ENCODE measurements at places on chromosomes 11 and 22.

- DNase-seq, result no peak
Measured at GRCh38 chr11:32705309-32706033, 89.0 kb downstream of the CCDC73 start.

- no peak for DNase-seq
Measured at GRCh38 chr11:1946812-1947484, at the start of gene MRPL23. Gene MRPL23, plus strand, starts transcription at chr11:1947332. Its CDS starts 31 bp downstream, at chr11:1947363.

DNA sequence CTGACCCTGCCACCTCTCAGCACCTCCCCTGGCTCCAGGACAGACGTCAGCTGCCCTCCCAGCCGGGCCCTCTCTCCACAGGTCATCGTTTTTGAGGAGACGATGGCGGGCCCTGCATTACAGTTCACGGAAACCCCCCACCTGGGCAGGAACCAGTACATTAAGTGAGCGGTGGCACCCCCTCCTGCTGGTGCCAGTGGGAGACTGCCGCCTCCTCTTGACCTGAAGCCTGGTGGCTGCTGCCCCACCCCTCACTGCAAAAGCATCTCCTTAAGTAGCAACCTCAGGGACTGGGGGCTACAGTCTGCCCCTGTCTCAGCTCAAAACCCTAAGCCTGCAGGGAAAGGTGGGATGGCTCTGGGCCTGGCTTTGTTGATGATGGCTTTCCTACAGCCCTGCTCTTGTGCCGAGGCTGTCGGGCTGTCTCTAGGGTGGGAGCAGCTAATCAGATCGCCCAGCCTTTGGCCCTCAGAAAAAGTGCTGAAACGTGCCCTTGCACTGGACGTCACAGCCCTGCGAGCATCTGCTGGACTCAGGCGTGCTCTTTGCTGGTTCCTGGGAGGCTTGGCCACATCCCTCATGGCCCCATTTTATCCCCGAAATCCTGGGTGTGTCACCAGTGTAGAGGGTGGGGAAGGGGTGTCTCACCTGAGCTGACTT, 37.0 kb downstream of the B3GAT1 start:
- no peak for DNase-seq

DNA sequence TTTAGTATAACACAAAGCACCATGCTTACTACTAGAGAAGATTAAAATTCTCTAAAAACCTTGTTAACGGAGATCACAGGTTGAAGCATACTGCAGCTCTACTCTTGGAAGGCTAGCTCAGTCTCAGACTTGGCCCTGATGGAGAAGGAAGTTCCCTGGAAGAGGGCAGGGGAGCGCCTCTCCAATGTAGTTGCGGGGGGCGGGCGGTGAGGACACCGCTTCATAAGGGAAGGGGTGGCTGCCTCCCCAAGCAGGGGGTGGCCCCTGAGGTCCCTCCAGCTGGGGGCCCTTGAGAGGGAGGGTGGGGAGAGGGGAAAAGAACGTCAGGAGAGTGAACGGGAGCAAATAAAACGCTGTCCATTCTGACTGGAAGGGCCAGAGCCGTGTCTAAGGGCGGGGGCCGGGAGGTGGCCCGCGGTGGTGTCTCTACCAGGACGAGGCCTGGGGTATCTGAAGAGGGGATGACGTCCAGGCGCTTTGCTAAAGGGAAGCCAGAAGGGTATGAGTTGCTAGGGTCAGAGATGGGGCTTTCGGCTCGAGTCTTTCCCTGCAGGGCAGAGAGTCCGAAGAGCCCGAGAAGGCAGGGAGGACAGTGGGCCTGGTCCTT, 553 bp upstream of the USP47 start:
- DNase-seq, result no peak

GRCh38 chr11:29353833-29354232, 663.0 kb downstream of the KCNA4 start:
- DNase-seq, result no peak

GRCh38 chr11:57460758-57461749, 726 bp downstream of the RTN4RL2 start:
- no peak for DNase-seq

DNA sequence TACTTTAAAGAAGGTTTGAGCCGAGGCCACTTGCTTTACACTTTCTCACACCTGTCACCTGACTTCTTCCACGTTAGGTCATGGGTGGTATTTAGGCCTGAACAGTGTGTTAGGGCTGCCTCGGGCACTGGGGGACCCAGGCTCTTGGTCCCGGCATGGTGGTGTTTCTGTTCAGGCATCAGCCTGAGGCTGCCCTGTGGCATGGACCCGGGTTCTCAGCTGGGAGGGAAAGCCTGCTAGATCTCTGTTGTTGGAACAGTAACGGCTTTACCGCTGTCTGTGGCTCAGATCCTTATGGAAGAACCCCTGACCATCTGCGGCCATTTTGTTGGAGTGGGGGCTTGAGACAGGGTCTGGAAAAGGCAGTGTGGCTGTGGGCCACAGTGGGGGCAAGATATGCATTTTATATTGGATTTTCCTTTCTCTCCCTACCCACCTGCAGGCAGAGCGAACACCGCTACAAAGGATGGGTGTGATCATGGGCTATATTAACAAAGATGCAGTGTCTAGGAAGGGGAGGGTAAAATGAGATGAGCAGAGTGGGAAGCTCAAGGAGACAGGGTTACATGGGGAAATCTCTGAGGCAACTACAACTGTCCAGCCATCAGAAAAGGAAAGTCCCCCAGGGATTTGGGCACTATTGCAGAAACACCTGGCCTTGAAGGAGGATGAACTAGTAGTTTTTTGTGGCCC, 1.6 kb upstream of the KCNJ11 start:
- no peak for DNase-seq

DNA sequence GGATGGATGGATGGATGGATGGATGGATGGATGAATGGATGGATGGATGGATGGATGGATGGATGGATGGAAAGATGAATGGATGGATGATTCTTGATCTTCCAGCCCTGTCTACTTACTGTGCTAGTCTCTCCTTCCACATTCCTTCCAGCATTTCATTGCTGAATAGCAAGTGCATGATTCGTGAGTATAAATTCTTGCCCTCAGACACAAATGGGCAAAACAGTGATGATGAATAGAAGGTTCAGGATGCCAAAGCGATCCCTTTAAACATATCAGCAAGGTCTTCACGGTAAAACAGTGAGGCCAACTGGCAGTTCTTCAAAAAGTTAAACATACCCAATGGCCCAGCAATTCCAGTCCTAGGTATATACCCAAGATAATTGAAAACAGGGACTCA, 400.2 kb downstream of the MN1 start:
- DNase-seq, result no peak

- DNase-seq, result no peak
Measured at GRCh38 chr11:47946682-47947559, 33.4 kb upstream of the PTPRJ start.

DNA sequence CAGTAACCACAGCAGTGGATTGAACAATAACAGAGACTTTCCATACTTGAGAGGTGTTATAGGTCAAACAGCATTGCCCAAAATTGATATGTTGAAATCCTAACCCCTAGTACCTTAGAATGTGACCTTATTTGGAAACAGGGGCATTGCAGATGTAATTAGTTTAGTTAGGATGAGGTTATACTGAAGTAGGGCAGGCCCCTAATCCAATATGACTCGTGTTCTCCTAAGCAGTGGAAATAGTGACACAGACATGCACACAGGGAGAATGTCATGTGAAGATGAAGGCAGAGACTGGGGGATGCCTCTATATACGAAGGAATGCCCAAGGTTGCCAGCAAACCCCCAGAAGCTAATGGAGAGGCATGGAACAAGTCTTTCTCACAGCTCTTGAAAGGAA, 270.5 kb downstream of the TENM4 start:
- no peak for DNase-seq

- DNase-seq, result no peak
Measured at GRCh38 chr22:19554834-19555404, 30.7 kb upstream of the CLDN5 start.

- no peak for DNase-seq
Measured at GRCh38 chr22:45583504-45583903, 80.8 kb downstream of the FBLN1 start.

- no peak for DNase-seq
Measured at GRCh38 chr22:23485490-23485889, 94.6 kb downstream of the IGLL1 start.

DNA sequence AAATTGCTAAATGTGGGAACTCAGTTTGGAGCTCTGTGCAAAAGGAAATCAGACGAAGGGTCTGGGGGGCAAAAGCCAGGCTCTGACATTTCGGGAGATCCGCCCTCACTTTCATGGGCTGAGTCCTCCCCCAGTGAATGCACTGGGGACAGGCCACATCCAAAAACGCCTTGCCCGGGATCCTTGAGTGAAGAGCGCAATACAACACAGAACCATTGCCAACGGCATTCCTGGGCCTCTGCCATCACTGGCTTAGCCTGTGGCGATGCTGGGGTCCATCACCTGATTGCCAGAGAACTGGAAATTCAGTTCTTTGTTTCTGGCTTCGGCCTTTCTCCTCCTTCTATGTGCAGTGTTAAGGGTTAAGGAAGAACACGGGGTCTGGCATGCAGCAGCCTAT, 297.9 kb downstream of the SHANK2 start:
- DNase-seq, result no peak

- DNase-seq, result no peak
Measured at GRCh38 chr11:73055655-73056354, 86.3 kb downstream of the FCHSD2 start.

DNA sequence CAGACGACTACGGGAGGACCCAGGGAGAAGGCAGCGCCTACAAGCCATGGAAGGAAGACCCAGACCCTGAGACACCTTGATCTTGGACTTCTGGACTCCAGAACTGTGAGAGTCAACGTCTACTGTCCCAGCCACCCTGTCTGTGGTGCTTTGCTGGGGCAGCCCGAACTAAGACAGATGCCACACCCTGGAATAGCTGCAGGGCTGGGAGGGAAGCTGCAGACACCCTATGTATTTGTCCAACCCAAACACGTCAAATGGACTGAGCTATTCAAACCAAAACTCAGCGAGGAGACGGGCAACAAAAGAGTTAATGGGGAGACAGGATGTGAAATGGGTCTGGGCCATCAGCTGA, 169.3 kb downstream of the CTTN start:
- no peak for DNase-seq

- DNase-seq, result no peak
Measured at GRCh38 chr11:8775734-8776133, 93.1 kb downstream of the RPL27A start.

- DNase-seq, result no peak
Measured at GRCh38 chr11:27008811-27009535, 15.1 kb downstream of the FIBIN start.

- no peak for DNase-seq
Measured at GRCh38 chr11:76379807-76380158, 1.1 kb downstream of the THAP12 start.

GRCh38 chr11:120401506-120401905, 65.3 kb downstream of the ARHGEF12 start:
- DNase-seq, result no peak

DNA sequence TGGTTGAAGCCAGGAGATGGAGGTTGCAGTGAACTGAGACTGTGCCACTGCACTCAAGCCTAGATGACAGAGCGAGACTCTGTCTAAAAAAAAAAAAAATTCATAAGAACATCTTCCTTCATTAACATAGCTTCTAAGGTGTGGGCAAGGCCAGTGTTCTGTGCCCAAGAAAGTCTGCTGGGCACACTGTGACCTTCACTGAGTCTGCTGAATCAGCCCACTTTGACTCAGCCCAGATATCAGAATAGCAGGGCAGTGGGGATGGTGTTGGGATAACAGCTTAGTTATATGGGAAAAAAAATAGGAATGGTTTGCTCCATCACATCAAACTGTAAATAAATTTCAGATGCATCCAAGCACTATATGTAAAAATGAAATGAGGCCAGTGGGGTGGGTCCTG, 32.4 kb upstream of the XBP1 start:
- no peak for DNase-seq

DNA sequence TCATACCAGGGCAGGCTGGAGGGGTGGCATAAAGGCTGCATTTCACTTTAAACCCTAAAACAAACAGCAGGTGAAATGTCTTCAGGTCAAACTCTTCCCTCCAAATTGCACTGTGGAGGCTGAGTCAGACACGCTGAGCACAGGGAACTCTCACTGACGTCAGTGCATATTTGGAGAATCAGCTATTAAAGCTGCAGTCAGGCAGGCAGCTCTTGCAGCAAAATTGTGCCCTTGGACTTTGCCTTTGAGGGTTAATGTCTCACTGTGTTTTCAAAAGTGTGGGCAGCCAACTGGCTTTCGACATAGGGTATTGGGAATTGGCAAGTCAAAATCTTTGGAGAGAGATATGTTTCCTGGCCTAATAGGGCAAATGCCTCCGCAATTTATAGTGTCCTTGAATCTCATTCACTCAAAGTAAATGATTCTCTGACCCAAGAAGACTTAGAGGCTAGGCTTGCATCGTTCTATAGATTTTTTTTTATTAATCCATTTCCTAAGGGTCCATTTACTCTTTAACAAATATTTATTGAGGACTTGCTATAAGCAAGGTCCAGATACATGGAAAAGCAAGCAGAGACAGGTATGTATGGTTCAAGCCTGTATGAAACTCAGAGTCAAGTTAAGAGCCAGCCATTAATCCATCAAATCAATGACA, 27.7 kb upstream of the SMCO4 start:
- no peak for DNase-seq

DNA sequence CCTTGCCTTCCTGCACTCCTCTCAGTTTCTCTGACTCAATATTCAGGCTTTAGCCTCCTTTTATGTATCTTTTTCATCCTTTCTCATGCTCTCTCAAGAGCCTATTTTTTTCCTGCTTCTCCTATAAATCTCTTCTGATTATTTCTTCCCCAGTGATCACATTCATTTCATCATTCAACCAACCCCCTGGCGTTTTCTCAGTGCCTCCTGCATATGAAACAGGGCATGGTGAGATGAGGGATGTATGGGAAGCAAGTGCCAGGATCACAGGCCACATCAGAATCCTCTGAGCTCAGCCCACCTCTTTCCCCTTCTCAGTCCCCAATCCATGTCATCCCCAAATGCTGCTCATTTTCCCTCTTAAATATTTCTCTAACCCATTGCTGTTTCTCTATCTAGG, 38.7 kb upstream of the NRIP3 start:
- DNase-seq, result no peak
